ENCODE measurements at places on chromosomes 13 and 19.

DNA sequence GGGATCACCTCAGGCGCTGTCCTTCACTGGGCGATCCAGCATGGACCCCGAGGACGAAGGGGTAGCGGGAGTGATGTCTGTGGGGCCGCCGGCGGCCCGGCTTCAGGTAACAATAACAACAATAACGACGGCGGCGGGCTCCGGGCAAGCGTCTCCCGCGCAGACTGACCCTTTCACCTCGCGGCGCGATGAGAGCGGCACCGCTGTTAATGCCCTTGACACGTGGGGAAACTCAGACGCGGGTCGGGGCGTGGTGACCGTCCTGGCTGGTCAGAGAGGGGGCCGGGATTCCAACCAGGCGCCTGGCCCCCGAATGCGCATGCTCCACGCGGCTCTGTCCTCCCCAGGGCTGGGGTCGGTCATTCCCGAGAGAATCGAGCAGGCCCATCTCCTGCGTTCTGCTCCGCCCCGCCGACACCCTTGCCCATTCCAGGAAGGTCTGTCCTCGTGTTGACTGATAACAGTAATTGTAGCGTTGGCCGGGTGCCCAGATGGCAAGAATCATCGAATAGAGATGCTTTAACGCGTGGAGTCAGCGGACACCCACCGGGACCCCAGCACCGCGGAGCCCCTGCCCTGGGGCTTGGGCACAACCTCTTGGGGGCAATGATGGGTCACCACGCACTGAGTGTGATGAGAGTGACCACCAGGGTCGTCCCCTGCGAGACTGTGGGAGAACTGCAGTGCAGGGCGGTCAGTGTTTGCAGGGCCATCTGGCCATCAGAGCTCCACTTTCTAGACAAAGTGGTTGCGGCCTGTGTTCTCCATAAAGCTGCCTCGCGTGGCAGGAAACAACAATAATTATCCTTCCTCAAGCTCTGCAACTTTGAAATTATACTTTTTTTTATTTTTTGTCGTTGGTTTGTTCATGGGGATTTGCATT is 528 bp downstream of the ZNF8 start:
- DNase-seq, result peak; percentile 80

DNA sequence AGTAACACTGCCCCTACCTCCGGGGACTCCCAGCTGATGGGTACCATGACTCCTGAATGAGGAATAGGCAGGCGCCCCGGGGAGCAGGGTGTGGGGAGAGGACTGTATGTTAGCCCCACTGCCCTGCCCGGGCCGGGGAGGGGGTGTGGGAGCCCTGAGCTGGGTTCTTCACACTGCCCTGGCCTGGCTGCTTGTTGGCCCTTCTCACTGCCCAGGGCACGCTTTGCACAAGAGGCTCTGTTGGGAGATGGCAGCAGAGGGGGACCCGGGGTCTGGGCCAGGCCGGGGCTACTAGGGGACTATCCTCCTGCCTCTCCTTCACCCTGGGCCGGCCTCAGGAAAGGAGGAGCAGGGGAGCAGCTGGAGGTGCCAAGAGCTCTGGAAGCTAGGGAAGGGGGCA is 19.3 kb upstream of the KCTD15 start:
- DNase-seq, result no peak

DNA sequence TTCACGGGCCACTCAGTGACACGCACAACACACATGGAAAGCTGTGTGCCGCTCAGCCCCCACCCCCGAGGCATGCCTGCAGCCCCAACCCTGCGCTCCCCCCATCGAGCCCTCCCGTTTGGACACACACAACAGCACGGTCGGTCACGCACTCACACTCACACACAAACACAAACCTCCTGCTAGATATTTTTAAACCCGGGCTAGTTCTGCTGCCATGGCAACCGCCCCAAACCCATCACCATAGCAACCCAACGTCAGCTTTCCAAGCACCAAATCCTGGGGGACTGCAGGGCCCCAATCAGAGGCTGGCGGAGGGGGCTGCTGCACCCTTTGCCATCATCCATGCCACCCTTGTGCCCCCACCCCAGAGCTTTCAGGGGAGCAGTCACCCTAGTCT is 2.5 kb upstream of the NOVA2 start:
- DNase-seq, result no peak

DNA sequence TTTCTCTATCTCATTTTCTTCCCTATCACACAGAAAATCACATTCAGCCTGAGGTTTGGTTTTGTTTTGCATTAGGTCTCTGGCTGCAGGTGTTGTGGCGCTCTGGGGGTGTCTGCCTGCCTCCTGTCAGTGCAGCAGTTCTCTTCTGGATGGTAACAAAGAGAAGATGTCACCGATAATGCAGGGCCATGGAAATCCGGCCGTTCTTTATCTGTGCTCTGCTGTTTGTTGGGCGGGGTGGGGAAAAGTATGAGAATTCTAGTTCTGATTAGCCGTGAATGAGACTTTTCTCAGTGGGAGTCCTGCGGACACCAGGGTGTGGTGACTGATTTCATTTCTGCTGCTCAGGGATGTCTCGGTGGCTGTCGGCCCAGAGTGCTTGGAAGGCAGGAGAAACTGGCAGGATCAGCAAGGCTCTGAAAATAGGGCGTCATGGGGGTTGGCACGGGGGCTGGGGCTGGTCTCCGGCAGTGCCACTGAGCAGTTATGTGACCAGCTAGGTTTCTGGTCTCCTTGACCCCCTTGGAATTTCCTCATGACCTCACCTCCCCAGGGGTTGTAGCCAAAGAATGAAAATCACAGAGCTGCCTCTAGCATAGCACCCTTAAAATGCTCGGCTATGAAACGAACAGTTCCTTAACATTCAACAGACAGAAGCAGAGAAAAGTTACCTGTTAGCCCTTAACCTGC is 5.0 kb downstream of the RNF113B start:
- peak; percentile 48 for DNase-seq

DNA sequence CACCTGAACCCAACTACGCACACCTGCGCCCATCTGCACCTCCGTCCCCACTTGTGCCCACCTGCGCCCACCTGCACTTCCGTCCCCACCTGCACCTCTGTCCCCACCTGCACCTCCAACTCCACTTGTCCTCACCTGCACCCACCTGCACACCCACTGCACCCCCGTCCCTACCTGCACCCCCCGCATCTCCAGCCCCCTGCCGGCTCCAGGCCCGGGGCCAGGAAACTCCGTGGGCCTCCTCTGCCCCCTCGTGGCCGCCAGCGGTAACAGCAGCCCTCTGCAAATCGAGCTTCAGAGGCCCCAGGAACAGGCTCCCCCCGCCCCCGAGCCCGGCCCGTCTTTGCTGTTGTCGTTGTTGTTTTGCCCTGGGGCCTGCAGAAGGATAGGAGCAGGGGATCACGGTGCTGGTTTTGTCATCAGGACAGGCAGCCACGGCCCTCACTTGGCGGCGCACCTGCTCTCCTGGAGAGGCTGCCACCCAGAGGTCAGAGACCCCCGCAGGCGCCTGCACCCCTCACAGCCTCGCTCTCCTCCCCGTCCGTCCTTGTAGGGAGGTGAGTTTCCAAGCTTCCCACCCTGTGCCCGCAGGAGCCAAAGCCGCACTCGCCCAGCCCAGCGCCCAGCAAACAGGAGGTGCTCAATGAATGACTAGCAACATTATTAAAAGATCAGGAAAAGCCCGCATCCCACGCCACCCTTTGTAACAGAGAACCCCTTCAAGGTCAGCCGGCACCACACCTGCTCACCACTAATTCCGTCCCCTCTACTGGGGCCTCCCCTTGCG is 65.4 kb downstream of the GNG7 start:
- peak; percentile 71 for DNase-seq

- DNase-seq, result no peak
These were observed 147.6 kb downstream of the KCTD12 start for GRCh38 chr13:76738616-76739015.

DNA sequence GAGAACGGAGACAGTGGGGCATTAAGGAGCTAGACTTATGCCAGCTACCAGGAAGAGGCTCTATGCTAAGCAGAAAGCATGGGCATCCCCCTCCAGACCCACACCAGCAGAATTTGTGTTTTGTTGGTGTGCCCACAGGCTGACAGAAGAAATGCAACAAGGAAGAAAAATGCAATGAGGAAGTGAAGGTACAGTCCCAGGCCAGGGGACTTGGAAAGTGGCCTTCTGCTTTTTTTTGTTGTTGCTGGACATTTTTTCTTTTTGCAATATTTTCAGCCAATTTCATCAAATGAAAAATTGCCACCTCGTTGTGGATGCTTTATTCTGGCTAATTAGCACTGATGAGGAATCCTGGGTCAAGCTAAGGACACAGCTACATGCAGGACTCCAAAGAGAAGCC is 167.7 kb downstream of the TSHZ3 start:
- DNase-seq, result no peak

DNA sequence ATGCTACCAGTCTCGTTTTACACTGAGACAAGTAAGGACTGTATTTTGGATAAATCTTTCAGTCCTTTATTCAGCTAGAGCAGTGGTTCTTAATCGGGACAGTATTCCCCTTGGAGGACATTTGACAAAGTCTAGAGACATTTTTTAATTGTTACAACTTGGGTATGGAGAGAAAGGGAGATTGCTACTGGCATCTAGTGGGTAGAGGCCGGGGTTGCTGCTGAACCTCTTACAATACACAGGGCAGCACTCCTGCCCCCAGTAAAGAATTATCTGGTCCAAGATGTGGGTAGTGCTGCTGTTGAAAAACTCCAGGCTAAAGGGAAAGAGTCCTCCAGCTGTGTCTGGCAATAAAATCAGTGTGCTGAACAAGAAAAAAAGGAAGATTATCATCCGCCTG is 334.8 kb downstream of the SLC7A1 start:
- DNase-seq, result no peak

- no peak for DNase-seq
These were observed 30.1 kb downstream of the WDFY2 start for GRCh38 chr13:51614350-51614786.

DNA sequence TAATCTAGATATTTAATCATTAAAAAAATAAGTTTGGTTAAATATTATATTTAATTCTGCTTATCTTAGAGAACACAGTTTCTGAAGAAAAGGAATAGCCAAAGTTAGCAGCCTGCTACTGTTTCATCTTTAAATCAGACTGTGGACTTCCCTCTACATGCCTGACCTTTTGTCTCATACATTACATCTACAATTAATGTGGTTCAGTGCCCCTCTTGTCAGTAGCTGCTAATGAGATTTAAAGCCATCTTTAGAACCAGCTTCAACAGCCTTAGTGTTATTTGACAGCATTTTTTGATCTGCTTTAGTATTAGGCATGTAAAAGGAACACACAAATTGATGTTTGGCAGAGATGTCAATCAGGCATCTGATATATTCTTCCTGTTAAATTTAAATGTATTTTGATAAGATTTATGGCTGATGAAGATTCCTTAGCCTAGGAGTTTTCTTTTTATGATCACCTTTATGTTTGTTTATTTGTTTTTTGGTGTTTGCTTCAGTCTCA is 1925.8 kb upstream of the PRR20A start:
- DNase-seq, result no peak

- no peak for DNase-seq
These were observed 306.1 kb downstream of the IRS2 start for GRCh38 chr13:109480011-109480955.

DNA sequence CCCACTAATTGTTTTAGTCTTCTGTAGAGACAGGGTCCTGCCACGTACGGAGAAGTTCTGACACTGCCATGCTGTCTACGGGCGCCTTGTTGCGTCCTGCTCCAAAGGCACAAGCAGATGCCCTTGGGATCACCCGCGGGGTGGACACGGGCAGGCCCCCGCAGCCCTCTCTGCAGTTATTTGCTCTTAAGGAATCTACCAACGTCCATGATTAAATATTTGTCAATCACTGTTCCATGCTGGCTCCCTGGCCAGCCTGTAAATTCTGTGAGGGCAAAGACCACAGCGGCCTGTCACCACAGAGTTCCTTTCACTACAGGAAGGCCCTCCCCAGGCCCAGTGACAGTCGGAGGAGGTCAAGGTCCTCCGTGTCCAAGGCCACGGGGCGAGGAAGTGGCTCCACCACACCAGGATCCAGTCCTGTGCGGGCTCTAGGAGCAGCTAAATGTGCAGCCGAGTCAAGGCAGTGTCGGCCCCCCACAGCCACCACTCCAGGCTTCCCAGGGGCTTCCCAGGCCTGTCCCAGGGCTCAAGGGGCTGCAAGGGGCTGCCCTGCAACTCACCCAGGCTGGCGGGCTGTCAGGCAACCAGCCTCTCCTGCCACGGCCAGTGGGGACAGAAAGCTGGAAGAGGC is 2.1 kb downstream of the RNF126 start:
- no peak for DNase-seq

GRCh38 chr13:99307247-99307646 is at the start of gene GPR183:
GPR183 (minus strand) TSS chr13:99307399; CDS start chr13:99296145, 11,254 bp downstream.
- DNase-seq, result no peak

DNA sequence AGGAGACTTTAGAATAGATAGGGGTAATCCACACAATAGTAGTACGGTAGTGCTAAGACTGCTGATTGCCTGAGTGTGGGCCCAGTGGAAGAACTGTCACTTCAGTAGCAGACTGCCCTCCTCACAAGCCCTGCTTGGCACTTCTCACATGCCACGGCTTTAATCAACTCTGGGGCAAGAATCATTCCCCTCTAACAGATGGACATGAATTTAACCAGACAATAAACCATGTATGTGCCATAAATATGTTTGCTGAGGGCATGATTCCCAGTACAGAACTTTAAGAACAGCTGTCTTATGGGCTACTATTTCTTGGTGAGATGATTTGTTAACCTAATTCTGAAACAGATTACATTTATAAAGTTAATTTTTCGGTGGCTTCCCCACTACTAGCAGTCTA is 22.0 kb downstream of the DPY19L3 start:
- DNase-seq, result no peak

DNA sequence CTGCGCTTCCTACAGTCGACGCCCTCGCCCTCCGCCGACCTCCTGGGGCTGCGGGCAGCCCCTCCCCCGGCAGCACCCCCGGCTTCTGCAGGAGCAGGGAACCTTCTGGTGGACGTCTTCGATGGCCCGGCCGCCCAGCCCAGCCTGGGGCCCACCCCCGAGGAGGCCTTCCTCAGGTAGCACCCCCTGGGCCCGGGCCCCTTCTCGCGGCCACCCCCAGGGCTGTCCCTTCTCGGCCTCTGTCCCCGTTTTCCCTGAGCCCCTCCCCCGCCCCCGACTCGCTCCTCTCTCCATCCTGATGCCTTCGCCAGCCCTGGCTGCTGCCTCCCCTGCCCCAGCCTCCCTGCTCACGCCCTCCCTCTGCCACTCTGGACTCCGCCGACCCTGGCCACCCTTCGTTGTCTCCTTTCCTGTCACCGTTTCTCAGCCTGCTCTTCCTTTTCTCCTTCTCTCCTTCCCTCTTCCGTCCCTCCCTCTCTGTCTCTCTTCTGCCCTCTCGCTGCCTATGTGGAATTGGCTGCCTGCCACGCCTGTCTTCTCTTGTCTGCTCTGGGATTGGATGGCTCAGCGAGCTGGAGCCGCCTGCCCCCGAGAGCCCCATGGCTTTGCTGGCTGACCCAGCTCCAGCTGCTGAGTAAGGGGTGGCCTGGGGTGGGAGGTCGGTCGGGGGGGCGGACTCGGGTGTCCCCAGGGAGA is 11.0 kb downstream of the FUZ start:
- DNase-seq, result peak; percentile 85

DNA sequence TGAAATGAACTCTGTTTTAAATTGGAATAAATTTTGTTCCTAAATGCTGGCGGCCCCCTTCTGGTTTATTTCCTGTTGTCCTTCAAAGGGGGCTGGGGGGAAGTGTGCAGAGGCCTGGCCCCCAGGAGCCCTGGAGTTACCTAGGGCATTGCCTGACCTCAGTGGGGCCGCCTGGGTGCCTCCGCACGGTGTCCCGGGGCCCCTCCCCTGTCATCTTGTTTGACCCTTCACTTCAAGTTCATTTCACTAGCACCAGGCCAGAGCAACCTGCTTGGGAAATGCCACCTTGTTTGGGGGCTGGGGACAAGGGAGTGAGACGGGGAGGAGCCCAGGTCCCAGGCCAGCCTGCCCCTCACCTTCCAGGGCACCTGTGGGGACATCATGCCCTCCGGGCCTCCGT is 11.9 kb upstream of the GNA15 start:
- no peak for DNase-seq

GRCh38 chr19:18815673-18816072 is 16.1 kb upstream of the UPF1 start:
- DNase-seq, result no peak

All from ureter (tissue), 1 donor.